ENCODE measurements at places on chromosomes 3 and 15. TPM values are rescaled to one million over a fixed set of nuclear protein-coding genes. Genes with fewer than 3 reads are reported as not detected.

The HCN4 gene
- total RNA-seq, result 0.10 TPM

The IQCH gene
- total RNA-seq, result 0.89 TPM

The HRH1 gene
- 10.1 TPM for total RNA-seq

The MORC1 gene
- not detected for total RNA-seq

The GPR62 gene
- 0.20 TPM for total RNA-seq

The ALS2CL gene
- 21.0 TPM for total RNA-seq

The TNK2 gene
- 17.4 TPM for total RNA-seq

The PLA2G4E gene
- total RNA-seq, result 33.8 TPM

The FSTL1 gene
- 530 TPM for total RNA-seq

The DPPA2 gene
- not detected for total RNA-seq

The RPLP1 gene
- 142 TPM for total RNA-seq

The DHFR2 gene
- total RNA-seq, result 5.3 TPM

The ITIH1 gene
- total RNA-seq, result 1.3 TPM

The PRR23C gene
- not detected for total RNA-seq

The HRG gene
- total RNA-seq, result not detected

The PLA2G4D gene
- total RNA-seq, result 4.8 TPM

The SLC35G2 gene
- total RNA-seq, result 7.1 TPM

The SERPINI2 gene
- total RNA-seq, result not detected

The DUOXA2 gene
- total RNA-seq, result not detected

The TTBK2 gene
- 11.4 TPM for total RNA-seq

The UROC1 gene
- not detected for total RNA-seq

The PARP9 gene
- 12.8 TPM for total RNA-seq

The SKIL gene
- 46.7 TPM for total RNA-seq

The SCN11A gene
- total RNA-seq, result 1.9 TPM

All from skin of body (tissue), 3 donors.